ENCODE measurements at places on chromosomes 13 and 19.
A peak's percentile ranks its signal among the peaks of the same experiment; 100 is the strongest.

DNA sequence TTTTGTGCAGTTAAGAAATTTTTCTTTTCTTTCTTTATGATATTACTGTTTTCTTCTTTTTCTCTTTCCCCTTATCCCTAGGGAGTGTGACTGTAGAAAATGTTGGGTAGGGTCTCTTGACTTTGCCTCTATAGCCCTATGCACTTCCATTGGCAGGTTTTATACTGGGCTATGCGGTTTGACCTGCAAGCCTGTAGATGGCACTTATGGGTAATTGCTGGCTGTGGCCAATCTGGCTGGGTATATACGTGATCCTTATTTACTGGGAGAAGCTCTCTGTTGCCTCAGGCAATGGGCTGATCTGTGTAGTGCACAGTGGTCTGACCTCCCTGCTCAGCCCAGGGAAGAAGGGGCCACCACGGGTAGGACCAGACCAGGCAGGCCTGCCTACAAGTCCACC, 78.8 kb downstream of the RAP2A start:
- no peak for DNase-seq

GRCh38 chr13:96779691-96780090, 214.6 kb downstream of the OXGR1 start:
- no peak for DNase-seq

DNA sequence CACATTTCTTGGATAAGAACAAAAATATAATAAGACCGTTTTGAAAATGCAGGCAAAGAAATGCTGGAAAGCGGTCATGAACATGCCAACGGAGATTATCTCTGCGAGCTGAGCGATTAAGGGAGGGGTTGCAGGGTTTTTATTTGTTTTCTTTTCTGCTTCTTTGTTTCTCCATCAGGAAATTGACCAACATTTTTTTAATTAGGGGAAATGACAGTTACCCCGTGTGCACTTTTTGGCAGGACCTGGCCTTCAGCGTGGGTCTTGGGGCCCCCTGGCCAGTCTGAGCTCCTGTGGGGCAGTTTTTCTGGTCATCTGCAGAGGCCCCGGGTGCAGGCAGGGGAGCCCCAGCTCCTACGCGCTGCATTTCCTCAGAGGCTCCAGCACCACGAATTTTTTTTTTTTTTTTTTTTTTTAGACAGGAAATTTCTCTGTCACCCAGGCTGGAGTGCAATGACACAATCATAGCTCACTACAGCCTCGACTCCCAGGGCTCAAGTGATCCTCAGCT, 31.3 kb upstream of the HOMER3 start:
- DNase-seq = no peak

DNA sequence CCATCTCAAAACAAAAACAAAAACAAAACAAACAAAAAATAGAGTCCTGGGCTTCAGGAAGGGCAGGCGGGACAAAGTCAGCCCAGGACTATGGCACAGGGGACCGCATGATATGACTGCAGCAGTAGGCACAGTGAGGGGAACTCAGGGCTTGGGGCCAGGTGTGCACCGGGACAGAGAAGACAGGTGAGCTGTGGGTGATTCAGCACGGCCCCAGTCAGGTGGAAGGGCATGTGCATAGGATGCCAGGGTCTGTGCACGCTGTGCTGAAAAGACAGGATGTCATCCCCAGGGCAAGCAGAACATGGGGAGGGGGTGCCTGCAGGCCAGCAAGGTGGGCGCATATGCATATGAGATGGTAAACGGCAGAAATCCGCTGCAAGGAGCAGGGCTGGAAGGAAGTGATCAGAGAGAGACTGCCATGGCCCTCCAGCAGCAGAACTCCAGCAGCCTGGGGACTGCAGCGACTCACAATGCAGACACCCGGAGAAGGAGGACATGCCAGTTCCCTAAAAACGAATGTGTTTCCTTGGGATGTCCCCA, 15.0 kb downstream of the EPS15L1 start:
- no peak for DNase-seq

DNA sequence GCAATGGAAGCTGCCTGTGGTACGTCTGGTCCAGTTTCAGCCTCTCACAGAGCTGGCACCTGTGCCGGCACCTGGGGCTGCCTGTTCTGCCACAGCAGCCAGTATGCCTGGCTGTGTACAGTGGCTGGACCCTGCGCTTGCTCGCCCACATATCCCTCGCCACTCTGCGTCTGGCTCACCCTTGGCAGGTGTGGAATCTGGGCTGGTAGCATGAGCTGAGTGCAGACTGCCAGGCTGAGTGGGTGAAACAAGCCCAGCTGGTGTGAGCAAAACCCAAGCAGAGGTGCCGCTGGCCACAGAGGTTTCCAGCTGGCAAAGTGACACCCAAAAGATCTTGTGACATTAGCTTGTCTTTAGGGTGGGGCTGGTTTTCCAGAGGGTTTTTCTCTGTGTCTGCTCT, 80.7 kb downstream of the ING1 start:
- no peak for DNase-seq

DNA sequence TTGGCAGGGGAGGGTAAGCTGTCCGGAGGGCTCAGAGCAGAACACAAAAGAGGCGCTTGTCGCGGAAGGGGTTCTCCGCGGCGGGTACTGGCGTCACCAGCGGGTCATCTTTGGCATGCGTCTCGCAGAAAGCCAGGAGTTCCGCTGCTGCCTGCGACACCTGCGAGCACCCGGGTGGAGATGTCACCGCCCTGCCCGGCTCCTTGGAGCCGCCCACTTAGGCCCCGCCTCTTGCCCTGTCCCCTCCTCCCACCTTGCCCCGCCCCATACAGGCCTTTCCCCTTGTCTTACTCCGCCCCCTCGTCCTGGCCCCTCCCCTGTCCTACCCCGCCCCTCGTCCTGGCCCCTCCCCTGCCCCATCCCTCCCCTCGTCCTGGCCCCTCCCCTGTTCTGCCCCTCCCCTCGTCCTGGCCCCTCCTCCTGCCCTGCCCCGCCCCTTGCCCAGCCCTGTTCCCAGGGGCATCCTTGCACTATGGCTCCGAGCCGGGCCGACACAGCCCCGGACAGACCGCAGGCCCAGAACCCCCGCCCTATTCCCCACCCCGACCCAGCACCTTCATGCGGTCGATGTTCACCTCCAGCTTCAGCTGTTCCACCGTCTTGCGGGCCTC, 1.9 kb downstream of the GNG8 start:
- peak; percentile 78 for DNase-seq

GRCh38 chr13:39531646-39532045, 71.3 kb downstream of the LHFPL6 start:
- DNase-seq = no peak

GRCh38 chr19:8666814-8667405, 31.7 kb downstream of the ACTL9 start:
- no peak for DNase-seq

DNA sequence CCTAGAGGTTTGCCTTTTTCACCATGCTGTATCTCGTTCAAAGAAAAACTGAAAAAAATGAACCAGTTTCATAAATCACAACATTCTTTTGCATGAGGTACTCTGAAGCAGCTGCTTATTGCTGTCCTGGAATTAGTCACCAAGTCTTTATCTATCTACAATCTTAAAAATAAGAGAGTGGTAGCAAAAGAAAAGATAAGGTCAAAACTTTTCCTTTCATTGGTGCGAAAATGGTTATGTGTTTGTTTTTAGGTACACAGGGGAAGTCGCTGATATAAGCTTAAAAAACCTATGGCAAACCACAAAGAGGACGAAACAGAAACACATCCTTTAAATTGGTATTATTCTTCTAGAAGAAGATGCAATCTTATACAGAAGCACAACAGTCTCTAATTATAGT, 20.7 kb downstream of the OBI1 start:
- no peak for DNase-seq

DNA sequence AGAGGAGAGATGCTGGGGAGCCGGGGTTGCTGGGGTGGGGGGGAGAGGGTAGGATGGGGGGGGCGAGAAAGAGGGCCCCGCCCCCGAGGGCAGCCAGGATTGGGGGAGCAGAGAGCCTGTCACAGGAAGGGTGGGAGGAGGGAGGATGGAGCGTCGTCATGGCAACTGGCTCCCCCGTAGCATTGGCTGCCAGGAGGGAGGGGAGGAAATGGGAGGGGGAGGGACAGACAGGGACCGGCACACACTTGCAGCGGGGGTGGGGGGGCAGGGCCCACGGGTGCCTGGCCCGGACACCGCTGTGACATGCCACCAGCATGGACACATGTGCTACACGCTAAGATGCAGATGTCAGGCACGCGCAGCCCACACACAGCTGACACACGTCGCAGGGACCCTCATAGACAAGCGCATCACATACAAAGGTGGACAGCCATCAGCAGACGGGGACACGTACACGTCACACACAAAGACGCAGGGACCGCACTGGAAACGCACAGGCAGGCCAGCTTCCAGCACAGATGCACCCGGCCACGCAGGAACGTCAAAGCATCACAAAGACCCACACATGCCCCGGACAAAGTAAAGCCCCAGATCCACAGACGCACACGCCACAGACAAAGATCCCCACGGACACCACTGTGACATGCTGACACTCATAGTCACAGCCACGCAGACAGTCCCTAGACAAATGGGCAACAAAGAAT, at the start of gene LMTK3:
Gene LMTK3 (minus strand): TSS at position 36 of the 704 bp plus-strand sequence. CDS start 259 bp downstream, outside the sequence.
- no peak for DNase-seq

- DNase-seq = no peak
Measured at GRCh38 chr19:6828698-6829633, 56.5 kb downstream of the VAV1 start.

DNA sequence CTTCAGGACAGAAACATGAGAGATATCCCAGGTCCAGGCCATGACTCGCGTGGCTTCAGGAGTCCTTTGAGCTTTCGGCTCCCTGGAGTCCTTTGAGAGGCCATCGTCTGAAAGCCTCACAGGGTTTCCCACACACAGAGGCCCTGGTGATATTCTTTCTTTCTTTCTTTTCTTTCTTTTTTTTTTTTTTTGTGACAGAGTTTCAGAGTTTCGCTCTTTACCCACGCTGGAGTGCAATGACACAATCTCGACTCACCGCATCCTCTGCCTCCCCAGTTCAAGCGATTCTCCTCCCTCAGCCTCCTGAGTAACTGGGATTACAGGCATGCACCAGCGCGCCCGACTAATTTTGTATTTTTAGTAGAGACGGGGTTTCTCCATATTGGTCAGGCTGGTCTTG, 5.5 kb downstream of the SIN3B start:
- DNase-seq = no peak

GRCh38 chr13:93603043-93603442, 376.4 kb downstream of the GPC6 start:
- no peak for DNase-seq

- no peak for DNase-seq
Measured at GRCh38 chr13:24680258-24680920, at the start of gene ATP12A. Gene ATP12A (plus strand): TSS chr13:24680408. CDS start chr13:24680744, 336 bp downstream.

- no peak for DNase-seq
Measured at GRCh38 chr13:51728275-51728673, 75.7 kb downstream of the DHRS12 start.

DNA sequence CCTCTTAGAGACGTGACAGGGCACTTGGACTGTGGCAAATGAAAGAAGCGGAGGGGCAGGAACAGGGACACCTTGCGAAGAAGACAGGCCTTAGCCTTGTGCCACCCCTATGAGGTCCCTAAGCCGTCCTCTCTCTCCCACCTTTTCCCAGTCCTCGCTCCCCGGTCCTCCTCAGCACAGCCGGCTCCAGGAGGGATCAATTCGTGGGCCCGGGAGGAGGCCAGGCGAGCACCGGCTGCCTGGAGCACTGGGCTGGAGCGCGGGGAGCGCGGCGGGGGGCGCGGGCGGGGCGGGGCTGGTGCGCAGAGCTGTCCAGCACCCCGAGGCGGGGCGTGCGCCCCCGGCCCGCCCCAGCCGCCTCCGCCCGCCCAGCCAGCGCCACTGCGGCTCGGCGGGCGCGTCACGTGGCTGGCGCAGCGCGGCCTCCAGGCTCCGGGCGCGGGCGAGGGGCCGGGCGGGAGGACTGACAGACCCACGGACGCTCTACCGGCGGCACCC, at the start of gene LRP3:
Gene LRP3 (plus strand): TSS at position 466 of the 498 bp plus-strand sequence. CDS start 456 bp downstream, outside the sequence.
- peak; percentile 73 for DNase-seq

DNA sequence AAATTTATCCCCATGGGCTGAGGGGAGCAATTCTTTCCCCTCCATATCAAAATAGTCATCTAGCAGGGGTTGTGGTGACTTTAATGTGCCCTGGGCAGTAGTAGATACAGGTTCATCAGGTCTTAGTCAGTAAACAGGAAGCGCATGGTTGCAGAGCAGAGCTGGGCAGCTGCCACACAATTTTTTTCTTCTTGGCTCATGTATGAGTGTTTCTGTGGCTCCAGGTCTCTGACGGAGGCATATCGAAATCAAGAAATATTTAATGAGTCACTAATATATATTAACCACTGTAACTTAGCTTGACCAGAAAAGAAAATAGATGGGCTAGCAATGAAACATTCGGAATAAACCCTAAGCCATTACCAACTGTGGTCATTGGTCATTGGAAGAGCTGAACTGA, 68.4 kb upstream of the UBL3 start:
- no peak for DNase-seq

DNA sequence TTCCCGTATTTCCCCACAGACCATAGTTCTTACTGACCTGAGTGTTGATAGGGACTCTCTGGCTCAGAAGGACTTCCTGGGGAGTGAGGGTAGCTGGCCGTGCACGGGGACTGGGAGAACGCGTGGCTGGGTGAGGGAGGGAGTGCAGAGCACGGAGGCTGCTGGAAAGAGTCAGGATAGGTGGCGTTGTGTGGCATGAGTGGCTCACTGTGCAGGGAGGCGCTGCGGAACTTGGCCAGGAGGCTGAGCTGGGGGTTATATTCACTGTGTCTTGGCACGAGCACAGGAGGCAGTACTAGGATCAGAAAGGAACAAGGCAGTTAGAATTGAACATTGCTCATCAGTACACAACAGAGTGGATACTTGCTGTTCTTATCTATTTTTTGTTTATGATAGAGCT, 47.4 kb downstream of the SMAD9 start:
- no peak for DNase-seq

GRCh38 chr19:5192568-5192967, 148.0 kb downstream of the PTPRS start:
- no peak for DNase-seq

- no peak for DNase-seq
Measured at GRCh38 chr19:51029718-51030117, 3.3 kb upstream of the KLK11 start.

DNA sequence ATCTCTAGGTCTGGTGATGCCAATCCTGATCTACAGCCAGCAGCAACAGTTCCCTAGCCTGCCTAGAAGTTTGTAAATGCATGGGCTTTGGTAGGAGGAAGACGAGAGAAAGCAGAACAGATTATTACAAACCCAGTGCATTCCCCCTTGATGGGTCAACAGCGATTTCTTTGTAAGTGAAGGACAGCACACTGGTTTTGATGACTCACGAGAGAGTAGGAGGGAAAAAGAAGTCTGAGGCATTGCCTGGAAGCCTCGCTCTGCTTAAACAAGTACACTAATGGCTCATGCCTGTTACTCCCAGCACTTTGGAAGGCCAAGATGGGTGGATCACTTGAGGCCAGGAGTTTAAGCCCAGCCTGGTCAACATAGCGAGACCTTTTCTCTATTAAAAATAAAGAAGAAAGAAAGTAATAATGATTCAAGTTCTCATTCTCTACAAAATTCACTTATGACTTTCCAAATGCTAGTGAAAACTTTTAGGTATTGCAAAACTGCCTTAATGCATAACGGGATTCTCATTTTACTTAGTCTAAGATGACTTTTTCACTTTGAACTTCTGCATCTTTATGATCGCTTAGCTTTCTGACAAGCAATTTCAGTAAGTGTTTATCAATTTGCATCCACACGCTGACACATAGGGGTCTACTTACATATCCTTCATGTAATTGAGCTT, 47.7 kb upstream of the USPL1 start:
- DNase-seq = no peak

Measured in ovary (tissue), 10 donors.